ENCODE measurements at places on chromosomes 4 and X. TPM values are rescaled to one million over a fixed set of nuclear protein-coding genes. Genes with fewer than 3 reads are reported as not detected.

CTBP1 gene
- 256 TPM for total RNA-seq

DAPP1 gene
- 0.20 TPM for total RNA-seq

LUZP4 gene
- not detected for total RNA-seq

LNX1 gene
- 0.87 TPM for total RNA-seq

DKK2 gene
- 0.08 TPM for total RNA-seq

RTL3 gene
- 1.2 TPM for total RNA-seq

SPANXD gene
- 0.30 TPM for total RNA-seq

IL15 gene
- total RNA-seq: 3.4 TPM

PHOX2B gene
- not detected for total RNA-seq

DCX gene
- total RNA-seq: not detected

PCSK1N gene
- not detected for total RNA-seq

HAND2 gene
- 1.2 TPM for total RNA-seq

DNA sequence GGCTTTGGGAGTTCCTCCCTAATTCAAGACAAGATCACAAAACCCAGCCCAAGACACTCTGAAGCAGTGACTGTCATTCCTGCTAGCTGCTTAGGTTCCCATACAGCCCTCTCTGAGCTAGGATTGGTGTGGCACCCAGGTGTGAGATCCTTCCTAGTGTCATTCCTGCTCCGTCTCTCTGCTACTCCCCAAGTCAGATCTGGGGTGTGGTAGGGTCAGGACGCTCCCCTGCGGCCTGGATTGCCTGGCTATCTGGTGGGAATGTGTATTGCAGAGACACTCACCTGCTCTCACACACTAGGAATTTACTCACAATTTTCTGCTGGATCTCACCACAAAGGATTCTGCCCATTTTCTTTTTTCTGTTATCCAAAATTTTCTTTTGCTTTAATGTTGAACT, 560.8 kb upstream of the ATOH1 start:
- no peak for DNase-seq

- no peak for DNase-seq
Measured at GRCh38 chr4:123215536-123215935, 181.1 kb upstream of the SPRY1 start.

DNA sequence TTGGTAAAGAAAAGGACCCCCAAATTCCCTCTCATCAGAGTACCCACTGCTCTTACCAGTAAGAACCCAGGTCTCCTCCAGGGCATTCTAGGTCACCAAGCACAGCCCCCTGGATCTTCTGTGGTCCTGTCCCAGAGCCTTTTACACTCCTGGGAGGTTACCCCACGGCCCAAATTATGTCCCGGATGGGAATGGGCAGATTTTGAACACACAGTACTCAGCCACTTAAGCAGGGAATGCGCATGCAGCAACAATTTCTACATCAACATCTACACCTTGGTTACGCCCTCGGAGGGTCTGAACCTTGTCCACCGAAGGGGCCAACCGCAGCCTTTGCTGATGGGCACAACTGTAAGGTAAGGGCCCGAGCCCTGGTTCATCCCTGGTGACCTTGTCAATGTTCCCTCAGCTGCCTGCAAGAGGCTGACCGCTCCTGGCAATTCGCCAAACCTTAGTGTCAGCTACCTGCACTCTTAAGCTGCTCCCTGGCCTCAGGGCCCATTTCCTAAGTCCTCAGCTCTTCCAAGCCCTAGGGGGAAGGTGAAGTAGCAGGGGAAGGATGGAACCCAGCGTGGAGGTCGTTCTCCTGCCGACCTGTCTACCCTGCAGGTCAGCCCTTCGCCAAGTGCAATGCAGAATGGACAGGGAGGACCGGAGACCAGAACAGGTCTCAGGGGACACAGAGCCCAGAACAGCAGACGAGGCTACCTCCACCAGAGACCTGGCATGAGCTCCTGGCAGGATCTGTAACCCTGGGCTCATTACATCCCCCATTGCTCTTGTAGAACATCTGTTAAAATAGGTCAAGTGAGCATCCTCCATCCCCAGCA, 5.9 kb downstream of the TIMP1 start:
- DNase-seq: no peak

DNA sequence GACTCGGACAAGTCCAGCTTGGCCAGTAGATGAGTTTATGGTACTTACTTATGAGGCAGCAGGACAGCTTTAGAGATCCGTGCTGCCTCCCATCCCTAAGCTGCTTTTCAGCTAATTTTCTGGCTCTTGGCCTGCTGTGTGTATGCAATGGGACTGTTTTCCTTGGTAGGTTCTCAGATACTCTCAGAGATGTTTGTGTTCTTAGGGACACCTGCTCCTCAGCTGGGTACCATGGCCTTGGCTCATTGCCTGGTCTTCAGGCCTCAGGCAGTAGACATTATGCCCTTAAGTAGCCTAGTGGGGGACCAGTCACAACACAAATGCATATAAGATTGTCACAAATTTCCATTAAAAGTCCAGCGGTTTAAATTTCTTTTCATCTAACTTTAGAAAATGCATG, 688.0 kb downstream of the PCDH7 start:
- DNase-seq: peak; percentile 1

DNA sequence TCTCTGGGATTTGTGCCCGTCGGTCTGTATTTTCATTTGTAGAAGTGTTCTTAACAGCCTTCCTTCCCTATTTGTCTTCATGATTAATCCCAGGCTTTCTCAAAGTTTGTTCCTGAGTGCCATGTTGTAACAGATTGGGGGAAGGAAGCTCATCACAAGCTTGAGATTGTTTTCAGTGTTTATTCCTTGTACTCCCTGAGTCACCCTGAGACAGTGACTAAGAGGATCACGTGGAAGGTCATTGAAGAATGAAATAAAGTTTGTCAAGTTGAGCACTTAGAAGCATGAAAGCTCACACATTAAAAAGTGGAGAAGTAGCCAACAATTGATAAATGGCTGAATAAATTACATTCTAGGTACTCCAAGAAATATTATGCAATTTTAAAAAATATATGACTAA, 153.5 kb upstream of the FAM241A start:
- peak; percentile 74 for DNase-seq

- no peak for DNase-seq
Measured at GRCh38 chr4:188061083-188061482, 48.3 kb downstream of the TRIML2 start.

- no peak for DNase-seq
Measured at GRCh38 chrX:151081016-151081415, 95.4 kb upstream of the GPR50 start.

GRCh38 chr4:75490155-75490554, 24.0 kb downstream of the RCHY1 start:
- DNase-seq: peak; percentile 4

- peak; percentile 72 for DNase-seq
Measured at GRCh38 chr4:151921811-151922210, 161.0 kb upstream of the GATB start.

GRCh38 chr4:175290401-175290800, 372.2 kb downstream of the ADAM29 start:
- peak; percentile 40 for DNase-seq

- no peak for DNase-seq
Measured at GRCh38 chr4:9870165-9870790, 88.8 kb downstream of the DRD5 start.

DNA sequence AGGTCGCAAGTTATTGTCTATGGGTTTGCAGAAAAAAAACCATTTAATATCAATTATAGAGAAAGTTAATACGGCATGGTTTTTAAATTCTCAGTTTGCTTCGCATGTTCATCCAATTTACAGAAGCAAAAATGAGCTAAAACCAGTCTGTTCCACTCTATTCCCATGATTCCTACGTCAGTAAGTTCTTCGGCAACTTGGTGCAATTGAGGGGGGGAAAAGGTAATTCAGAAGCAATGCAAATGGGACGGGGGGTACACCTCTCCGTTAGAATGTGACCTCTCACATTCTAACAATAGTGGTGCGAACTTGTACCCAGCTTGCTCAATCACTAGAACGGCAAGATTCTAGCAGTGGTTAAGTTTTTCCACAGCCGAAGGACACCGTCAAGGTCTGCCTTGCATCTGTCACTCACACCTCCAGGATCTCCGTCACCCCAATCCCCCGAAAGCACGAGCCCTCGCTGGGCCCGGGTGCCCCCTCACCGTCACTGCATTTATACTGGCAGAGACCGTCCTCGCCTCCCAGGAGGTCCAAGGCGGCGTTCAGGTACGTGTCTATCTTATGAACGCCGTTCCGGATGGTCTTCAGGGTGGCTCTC, 653 bp downstream of the PLA2G12A start:
- DNase-seq: no peak

- DNase-seq: peak; percentile 43
Measured at GRCh38 chr4:147019091-147019490, 73.4 kb upstream of the TTC29 start.

DNA sequence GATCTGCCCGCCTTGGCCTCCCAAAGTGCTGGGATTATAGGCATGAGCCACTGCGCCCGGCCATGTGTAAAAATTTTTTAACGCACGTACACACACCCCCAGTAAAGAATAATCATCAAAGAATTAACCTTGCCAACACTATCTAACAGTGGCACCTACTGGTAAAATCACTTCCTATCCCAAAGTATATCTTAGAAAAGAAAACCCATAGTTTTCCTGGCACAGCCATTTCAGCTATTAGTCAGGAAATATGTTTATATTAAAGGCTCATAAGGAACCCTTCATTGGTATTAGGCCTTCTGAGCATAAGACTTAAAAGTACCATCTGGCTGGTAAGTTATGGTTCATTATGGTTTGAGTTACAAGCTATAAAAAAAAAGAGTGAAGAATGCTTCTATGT, 14.1 kb downstream of the S100G start:
- peak; percentile 8 for DNase-seq

DNA sequence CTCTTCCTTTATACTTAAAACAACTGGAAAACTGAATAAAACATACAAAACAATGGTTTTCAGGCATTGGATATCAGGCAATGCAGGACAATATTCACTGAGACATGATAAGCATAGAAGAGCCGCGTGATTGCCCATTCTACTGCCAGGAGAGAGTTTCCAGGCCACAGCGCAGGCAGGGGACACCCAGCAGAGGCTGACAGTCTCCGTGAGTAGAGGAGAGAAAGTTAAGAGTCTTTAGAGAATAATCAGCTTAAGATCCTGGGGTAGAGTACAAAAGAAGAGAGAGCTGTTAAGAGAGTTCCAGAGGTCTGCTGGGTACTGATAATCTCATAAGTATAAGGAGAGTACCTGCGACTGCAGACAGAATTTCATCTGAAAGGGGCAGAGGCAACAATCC, 18.4 kb upstream of the FRAS1 start:
- no peak for DNase-seq

DNA sequence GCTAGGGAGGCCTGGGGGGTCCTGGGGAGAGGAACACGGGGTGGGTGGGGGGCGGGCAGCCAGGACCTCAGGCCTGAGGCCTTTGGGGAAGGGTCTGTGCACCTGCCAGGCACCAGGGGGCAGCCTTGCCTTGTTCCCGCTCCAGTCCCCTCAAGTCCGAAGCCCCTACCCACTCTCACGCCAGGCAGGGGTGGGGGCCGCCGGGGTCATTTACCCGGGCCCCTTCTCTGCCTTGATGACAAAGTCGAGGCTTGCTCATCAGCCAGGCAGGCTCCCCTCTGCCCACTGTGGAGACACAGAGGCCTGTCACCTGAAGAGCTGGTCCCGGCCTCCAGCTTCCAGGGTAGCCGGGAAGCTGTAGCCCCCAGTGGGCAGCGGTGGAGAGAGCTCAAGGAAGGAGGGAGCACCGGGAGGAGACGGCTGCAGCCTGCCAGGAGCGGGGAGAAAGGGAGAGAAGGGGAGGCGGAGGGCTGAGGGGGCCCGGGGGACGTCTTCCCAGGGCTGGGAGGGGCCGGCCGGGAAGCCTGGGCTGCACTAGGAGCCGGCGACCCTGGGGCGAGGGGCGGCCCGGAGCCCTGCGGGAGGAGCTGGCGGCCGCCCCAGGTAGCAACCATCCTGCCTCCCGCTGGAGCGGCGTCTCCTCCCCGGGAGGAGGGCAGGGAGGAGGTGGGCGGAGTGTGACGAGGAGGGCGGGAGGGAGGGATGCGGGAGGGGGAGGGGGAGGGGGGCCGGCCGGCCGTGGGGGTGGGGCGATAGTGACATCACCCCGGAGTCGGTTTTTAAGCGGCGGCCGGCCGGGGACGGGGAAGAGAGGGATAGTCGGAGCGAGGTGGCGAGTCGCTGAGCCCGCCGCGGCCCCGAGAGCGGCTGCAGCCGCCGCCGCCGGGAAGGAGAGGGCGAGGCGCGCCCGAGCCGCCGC, at the start of gene SLC6A8:
Gene SLC6A8, plus strand, starts transcription at position 806 of the 919 bp plus-strand sequence. CDS start 649 bp downstream, outside the sequence.
- no peak for DNase-seq

- DNase-seq: peak; percentile 87
Measured at GRCh38 chrX:21943460-21944135, 3.1 kb downstream of the SMS start.

- no peak for DNase-seq
Measured at GRCh38 chr4:125951261-125951887, 636.6 kb downstream of the FAT4 start.

GRCh38 chrX:20066968-20067708, 49.6 kb downstream of the MAP7D2 start:
- peak; percentile 53 for DNase-seq

- no peak for DNase-seq
Measured at GRCh38 chr4:56821381-56822243, at the start of gene SPINK2. SPINK2 (minus strand) TSS chr4:56821701; CDS start chr4:56821662, 39 bp downstream.

DNA sequence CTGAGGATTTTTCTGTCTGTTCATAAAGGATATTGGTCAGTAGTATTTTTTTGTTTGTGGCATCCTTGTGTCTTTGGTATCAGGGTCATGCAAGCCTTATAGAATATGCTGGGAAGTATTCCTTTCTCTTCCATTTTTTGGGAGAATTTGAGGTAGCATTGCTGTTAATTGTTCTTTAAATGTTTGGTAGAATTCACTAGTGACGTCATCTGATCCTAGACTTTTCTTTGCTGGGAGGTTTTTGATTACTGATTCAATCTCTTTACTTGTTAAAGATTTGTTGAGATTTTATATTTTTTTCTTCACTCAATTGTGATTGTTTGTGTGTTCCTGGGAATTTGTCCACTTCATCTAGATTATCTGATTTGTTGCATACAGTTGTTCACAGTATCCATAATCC, 234.4 kb upstream of the ATP6AP2 start:
- no peak for DNase-seq

DNA sequence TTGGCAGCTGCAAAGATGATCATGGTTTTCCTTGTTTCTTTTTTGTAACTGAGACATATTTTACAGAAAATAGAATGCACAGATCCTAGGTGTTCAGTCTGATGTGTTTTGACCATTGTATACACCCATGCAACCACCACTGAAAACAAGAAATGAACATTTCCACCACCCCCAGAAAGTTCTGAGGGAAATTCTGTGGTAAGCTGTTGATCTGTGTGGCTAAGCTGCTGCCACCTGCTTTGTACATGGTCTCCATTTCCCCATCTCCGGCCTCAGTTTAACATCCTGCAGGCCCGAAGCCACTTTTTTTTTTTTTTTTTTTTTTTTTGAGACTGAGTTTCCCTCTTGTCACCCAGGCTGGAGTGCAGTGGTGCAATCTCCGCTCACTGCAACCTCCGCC, 65.3 kb downstream of the NYX start:
- DNase-seq: no peak

DNA sequence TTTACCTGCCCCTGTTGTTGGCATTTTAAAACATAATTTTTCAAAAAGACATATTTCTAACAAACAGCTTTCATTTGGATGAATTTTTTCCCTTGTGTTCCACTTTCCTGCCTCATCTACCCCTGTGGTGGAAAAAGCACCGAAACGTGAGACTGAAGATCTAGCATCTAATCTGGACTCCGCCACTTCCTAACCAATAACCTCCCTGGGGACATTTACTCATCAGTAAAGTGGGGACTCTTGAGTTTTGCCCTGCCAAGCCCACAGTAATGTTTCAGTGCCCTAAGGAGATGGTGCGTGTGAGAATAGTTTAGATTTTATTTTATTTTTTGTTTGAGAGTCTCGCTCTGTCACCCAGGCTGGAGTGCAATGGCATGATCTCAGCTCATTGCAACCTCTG, 56.7 kb downstream of the ADGRG2 start:
- no peak for DNase-seq

- no peak for DNase-seq
Measured at GRCh38 chrX:153650959-153651358, 4.0 kb downstream of the DUSP9 start.

All from HT1080 (cell line).